ENCODE measurements at places on chromosomes 5 and 9. TPM values are rescaled to one million over a fixed set of nuclear protein-coding genes. Genes with fewer than 3 reads are reported as not detected.

DNA sequence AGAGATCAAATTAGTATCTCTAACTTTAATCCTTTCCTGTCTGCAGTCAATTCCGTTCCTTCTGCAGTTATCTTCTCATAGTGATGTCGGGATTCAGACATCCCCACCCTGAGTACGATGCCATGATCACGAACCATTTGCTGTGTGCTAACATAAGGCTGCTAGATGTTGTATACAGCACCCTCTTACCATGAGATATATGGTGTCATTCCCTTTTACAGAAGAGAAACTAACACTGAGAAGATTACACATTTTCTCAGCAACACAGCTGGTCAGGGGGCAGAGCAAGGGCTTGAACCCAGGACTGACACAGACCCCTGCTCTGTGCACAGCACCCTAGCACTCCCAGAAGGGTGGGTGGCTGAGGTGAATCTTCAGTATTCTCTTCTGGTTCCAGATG lies 46.9 kb upstream of the HSD17B4 start:
- no peak for DNase-seq

PHF24 gene
- polyA plus RNA-seq: 0.29 TPM

DNA sequence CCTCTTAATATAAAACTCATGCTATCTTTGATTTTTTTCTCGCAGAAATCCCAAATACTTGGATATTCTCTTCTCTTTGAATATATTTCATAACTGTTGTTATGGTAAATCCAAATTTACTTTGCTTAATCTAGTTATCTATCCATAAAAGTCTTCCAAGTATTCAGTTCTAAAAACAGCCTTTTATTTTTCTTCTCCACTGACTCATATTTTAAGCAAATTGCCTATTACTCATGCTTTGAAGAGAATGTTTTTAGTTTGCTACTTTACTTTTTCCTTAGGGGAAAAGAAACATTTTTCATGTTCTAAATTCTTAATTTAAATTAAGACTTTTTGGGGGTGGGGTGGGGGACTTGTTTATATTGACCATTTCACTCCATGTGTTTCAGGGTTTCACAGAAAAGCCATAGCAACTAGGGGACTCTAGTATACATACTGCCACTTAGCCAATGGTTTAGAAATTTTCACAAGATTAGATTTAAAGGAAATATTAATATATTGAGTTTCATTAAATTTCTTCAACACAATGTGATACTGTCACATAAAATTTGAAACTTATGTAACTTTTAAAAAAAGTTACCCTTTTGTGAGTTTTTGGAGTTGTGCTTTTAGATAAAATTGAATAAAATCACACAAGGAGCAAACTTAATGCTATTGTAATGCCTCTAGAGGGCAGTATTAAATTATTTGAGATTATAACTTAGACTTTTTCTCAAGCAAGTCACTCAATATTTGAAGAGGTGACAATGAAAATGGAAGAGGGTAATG lies 545.8 kb upstream of the ARRDC3 start:
- DNase-seq: no peak

GRIN1 gene
- polyA plus RNA-seq: 0.20 TPM

DNA sequence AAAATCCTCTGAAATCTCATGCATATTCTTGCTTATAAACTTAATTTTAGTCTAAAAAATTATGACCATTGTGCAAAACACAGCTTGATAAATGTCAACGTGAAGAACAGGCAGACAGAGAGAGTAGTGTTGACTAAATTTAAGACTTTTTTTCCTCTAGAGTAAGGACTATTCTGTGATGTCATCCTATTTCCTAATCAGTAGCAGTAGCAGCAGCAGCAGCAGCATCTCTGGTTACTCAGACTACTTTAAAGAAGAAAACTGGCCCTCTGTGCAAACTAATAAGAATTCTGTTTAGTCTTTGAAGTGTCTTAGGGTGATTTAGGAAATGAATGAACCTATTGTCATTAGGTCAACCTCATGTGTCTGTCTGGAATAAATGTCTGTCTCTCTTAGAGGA lies 403.0 kb downstream of the HINT1 start:
- DNase-seq: no peak

PCDHGA5 gene
- polyA plus RNA-seq: 2.6 TPM

SLC38A9 gene
- 29.6 TPM for polyA plus RNA-seq

DNA sequence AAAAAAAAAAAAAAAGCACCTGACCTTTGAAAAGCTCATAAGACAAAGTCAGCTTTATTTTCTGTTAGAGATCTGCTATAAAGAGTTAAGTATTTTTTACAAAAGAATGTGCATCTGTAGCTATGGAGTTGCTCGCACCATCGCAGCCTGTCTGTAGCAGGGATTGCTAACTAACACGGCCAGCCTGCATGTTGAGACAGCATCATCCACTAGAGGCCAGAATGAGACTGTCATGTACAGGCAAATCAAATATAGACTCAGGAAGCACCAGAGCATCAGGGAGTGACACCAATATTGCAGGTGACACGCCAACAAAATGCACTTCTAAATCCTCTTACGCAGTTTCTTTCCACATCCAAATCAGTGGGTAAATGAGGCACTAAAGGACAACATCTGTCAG lies 136.3 kb upstream of the RASEF start:
- DNase-seq: no peak

- DNase-seq: peak; percentile 37
Measured at GRCh38 chr5:149834246-149834855, 104.2 kb downstream of the PPARGC1B start.

SPRY4 gene
- polyA plus RNA-seq: 36.3 TPM

AJM1 gene
- polyA plus RNA-seq: 1.1 TPM

C6 gene
- 2.2 TPM for polyA plus RNA-seq

GRCh38 chr9:14180093-14180959 lies 133.6 kb downstream of the NFIB start:
- DNase-seq: no peak
